Immature natural killer cell (primary cell): ENCODE measurements at places on chromosomes 7 and 10. TPM values are rescaled to one million over a fixed set of nuclear protein-coding genes. Genes with fewer than 3 reads are reported as not detected.

DNA sequence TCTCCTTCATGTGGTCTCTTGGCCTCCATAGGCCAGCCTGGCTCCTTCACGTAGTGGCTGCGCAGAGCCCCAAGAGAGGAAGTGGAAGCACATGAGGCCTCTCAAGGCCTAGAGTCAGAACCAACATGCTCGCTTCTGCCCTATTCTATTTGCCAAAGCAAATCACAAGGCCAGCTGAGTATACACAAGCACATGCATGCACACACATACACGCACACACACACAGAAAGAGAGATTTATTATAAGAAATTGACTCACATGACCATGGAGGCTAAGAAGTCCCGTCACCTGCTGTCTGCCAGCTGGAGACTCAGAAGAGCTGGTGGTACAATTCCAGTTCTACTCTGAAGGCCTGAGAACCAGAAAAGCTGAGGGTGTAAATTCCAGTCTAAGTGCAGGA is 64.3 kb upstream of the NRP1 start:
- DNase-seq = no peak

DNA sequence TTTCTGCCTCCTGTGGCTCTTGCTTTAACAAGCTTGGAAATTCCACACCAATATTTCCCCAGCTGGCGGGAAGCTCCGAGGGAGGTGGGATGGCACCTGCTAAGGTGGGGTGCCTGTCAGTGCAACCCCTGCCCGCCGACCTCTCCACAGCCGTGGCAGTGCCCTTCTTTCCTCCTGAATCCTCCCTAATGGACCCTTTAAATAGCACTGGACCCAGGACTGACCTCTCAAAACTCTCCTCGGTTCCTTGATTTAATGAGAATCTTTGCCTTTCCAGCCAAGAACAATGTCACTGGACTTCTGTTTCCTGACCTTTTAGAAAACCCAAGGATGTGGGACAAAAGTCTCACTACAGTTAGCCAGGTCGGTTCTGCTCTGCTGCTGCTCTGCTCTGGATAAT is 63.2 kb upstream of the EXOC6 start:
- DNase-seq = no peak

DNA sequence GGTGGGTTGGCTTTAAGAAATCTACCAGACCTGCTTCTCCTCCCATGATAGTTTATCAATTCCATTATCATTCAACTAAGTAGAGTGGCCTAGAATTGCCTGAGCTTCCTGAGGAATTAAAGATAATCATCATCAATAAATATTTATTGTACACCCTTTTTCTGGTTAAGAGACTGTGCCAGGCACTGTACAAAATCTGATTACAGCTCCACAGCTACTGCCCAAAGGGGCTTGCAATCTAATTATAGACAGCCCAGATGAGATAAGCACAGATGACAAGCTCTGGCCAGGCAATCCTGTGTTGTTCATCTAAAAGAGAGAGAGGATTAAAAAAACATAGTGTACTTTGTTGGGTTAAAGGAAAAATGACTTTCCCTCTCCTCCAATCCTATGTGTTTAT is 586.4 kb downstream of the GATA3 start:
- DNase-seq = no peak

DNA sequence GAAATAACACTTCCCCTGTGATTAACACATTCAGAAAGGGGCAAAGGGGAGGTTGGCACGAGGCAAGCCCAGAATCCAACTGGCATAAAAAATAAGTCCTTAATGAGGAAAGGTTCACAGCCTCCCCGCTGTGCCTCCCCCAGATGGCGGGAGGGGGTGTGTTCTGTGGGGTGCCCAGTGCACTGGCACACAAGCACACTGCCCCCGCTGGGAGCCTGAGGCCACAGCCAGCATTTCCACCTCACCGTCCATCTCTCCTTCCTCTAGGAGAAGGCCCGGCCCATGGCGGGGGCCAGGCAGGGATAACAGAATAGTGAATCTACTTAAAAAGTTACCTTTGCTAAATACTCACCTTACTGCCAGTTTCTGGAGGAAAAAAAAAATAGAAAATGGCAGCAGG is 43.2 kb downstream of the PRKAG2 start:
- no peak for DNase-seq

DNA sequence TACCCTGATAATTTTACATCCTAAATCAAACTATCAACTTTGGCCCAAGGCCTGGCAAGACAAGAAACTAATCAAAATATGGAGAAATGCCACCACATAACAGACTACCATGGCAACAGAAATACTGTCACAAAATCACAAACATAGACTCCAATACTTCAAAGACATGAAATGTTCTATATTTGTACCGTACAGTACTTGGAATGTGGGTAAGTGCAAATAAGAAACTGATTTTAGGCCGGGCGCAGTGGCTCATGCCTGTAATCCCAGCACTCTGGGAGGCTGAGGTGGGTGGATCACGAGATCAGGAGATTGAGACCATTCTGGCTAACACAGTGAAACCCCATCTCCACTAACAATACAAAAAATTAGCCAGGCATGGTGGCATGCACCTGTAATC is 9.2 kb downstream of the TNPO3 start:
- DNase-seq = no peak

DNA sequence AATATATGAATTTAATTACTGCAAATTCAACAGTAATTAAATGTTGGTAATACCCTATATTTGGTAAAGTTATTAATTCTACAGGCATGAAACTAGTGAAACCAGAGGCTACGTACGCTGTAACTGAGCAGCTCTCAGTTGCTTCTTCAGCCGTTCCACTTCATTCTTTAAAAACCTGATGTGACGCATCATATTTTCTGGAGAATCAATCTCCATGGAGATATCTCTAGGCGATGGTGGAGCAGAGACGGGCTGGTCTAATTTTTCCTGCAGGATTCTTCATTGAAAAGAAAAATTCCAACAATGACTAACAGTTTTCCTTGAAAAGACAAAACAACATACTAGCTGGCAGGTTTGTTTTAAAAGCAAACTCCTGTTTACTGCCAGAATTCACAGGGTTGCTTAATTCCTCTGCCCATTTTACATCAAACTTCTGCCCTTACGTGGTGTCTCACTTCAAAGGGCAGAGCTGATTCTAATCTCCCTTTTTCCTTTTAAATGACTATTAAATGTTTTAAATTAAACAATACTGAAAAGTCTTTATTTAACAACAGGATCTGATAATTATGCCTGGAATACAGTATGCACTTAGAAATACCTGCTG is 59.4 kb upstream of the MRLN start:
- no peak for DNase-seq

GRCh38 chr7:14995774-14996173 is 93.2 kb upstream of the DGKB start:
- no peak for DNase-seq

DNA sequence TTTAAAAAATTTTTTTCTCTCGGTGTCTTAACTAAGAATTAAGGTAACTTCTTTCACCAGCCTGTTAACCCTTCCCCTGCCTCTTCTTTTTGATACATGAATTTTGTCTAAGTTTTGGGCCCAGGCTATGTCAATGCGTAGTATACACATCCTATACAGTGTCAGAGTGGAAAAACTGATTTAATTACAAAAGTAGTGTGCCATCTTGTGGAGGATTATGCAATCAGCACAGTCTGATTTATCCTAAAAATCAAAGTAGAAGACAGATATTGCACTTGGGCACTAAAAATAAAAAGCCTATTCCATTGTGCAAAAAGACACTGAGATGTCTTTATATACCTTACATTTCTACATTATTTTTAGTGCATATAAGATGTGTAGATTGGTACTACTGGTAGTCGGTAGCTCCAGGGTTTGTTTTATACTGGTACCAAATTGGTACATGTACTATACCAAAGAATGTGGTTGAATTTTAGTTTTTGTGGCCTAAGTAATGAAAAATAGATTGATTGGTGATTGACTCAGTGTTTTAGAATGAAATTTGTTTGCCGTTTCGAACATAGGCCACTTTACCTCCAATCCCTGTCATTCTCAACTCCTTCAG is 96.6 kb downstream of the MKLN1 start:
- peak; percentile 8 for DNase-seq

- DNase-seq = no peak
These were observed 51.8 kb upstream of the DNAAF5 start for GRCh38 chr7:674454-675410.

- DNase-seq = no peak
These were observed 111.9 kb downstream of the ZMIZ1 start for GRCh38 chr10:79180414-79181221.

DNA sequence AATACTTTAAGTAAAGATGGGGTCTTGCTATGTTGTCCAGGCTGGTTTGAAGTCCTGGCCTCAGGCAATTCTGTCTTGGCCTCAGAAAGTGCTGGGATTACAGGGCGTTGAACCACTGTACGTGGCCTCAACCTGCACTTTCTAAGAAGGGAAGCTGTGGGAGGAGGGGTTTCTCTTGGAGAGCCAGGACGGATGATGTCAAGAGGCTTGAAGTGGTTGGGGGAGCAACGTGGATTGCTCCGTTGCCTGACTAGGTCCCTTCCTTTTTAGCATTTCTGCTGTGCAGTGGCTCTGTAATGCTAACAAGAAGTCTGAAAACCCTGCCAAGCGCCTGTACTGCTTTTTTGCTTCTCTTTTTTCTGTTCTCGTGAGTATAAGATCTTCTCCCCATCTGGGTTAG is 7.2 kb downstream of the BUD23 start:
- no peak for DNase-seq

GLI3 gene
- not detected for polyA plus RNA-seq

TMEM139 gene
- polyA plus RNA-seq = not detected

CCDC146 gene
- polyA plus RNA-seq = 1.7 TPM

CYP2W1 gene
- polyA plus RNA-seq = not detected

OR2A1 gene
- polyA plus RNA-seq = not detected

NEUROD6 gene
- not detected for polyA plus RNA-seq
